ENCODE measurements at places on chromosomes 1 and 21. TPM values are rescaled to one million over a fixed set of nuclear protein-coding genes. Genes with fewer than 3 reads are reported as not detected.

GRCh38 chr1:244989813-244990212 lies 125.5 kb upstream of the HNRNPU start:
- DNase-seq: no peak

DNA sequence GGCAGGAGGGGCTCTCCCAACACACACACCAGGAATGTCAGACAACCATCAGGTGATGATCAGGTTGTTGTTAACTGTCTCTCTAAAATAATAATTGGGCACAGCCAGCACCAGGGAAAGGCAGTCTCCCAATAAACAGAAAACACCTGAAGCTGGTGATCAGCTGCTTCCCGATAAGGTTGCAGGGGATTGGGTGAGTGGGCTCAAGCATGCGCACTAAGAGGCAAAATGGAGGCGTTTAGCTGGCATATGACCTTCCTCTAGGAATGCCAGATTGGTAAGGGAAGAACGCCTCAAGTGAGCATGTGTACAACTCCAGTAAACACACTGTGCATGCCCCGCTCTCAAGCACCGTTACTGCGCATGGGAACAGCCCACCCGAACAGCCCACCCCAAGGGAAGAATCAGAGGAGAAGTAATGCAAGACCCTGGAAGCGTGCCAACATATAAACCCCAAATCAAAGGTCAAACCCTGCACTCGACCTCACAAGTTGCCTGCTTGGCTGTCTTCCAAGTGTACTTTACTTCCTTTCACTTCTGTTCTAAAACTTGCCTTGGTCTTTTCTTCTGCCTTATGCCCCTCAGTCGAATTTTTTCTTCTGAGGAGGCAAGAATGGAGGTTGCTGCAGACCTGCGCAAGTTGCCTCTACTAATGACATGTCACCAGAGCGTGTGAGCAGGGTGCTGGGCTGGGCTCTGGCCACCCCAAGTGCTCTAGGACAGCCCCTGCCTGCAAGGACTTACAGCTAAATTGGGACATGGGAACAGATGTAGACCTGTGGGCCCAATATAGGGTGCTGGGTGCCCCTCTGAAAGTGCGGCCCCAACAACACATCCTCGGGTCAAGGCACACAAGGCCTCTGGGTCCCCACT lies 200.8 kb downstream of the RHOU start:
- no peak for DNase-seq

GRCh38 chr1:175192111-175192629 lies 406 bp downstream of the KIAA0040 start:
- no peak for DNase-seq

- DNase-seq: no peak
Measured at GRCh38 chr1:231857609-231858135, 231.1 kb downstream of the DISC1 start.

- DNase-seq: no peak
Measured at GRCh38 chr1:57820356-57821095, 396.7 kb upstream of the DAB1 start.

DNA sequence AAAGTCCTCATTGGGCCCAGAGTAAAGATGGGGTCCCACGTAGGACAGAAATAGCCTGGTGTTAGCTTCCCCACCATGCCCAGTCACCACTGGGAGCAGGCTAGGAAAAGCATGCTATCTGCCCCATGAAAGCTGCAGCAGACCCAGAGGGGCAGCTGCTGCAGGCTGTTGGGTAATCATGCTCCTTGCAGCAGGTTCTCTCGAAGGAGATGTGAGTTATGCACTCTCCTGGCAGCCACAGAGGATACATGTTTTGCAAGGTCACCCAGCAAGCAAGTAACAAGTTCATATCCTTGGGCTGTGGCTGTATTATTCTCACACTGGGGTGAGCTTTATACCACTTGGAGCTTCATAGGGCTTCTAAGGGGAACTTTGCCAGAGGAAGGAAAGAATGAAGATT lies 9.1 kb upstream of the HEYL start:
- no peak for DNase-seq

- DNase-seq: no peak
Measured at GRCh38 chr1:5751163-5751540, 241.1 kb downstream of the NPHP4 start.

- no peak for DNase-seq
Measured at GRCh38 chr1:21034725-21035628, 141.7 kb downstream of the EIF4G3 start.

- no peak for DNase-seq
Measured at GRCh38 chr21:43209575-43210453, 41.0 kb downstream of the CRYAA start.

- DNase-seq: no peak
Measured at GRCh38 chr1:38113159-38113666, 66.6 kb upstream of the POU3F1 start.

DNA sequence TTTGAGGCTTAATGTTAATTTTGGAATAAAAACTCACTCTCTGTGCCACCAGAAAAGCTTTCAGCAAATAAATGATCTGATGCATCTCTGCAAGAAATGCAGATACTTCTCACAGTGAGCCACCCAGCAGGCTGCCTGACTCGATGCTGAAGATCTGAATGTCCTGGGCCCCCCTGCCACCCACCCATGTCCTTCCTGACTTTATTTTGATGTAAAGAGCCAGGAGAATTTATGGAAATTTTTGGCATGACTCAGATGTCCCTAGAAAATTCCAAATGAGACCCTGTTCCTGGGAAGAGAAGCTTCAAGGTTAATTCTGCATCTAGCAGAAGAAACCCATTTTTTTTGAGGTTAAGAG lies 62.8 kb upstream of the COA6 start:
- no peak for DNase-seq

DNA sequence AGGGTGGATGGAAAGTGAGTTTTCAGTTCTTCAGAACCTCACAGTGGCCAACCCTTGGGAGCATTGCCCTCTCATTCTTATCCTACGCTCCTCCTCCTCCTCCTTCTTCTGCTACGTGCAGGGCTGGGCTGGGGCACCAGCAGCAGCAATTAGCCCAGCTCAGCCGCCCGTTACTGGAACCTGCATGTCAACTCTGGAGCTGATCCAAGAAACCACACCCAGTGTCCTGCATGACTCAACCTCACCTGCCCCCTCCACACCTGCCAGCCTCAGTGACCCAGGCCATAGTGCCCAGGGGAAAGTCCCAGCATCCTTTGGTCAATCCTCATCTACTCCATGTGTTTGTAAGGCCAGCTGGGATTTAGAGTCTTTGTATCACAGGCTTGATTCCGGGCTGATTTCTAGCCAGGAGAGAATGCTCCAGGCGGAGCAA lies 12.6 kb downstream of the ELF3 start:
- no peak for DNase-seq

DNA sequence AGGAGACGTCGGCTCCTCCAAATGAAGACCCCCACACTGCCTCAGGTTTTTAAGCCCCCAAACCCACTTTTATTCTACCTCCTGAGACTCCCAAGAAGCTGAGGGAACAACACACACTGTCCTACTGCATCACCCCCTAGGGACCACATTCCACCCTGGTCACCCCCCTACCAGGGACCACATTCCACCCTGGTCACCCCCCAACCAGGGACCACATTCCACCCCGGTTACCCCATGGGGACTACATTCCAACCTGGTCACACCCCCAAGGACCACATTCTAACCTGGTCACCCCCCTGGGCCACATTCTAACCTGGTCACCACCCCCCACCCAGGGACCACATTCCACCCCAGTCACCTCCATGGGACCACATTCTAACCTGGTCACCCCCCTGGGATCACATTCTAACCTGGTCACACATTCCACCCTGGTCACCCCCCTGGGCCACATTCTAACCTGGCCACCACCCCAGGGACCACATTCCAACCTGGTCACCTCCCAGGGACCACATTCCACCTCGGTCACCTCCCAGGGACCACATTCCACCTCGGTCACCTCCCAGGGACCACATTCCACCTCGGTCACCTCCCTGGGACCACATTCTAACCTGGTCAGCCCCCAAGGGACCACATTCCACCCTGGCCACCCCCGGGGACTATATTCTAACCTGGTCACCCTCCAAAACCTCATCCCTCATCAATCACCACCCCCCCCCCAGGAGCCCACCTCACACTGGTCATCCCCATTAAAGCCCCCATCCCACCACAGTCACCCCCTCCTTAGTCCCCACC lies 587.6 kb downstream of the NPHP4 start:
- DNase-seq: no peak

DNA sequence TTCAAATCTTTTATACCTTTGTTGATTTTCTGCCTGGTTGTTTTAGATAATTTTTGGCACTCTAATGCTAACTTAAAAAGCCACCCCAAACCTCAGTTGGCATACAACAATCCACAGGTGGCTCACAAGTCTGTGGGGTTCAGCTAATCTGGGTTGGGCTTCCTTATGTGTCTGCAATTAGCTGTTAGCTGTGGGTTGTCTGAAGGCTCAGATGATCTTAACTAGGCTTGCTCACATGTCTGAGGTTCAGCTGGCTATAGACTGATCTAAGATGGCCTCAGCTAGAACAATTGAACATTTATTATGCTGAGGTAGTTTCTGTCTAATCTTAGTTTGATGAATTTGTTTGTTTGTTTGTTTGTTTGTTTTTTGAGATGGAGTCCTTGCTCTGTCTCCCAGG lies 44.9 kb upstream of the ADAR start:
- no peak for DNase-seq

Gene PRR9
- total RNA-seq: not detected

Gene GPR61
- total RNA-seq: not detected

Gene KRTAP21-2
- not detected for total RNA-seq

Gene LAX1
- total RNA-seq: 1.7 TPM

Gene ZNF684
- total RNA-seq: 3.1 TPM

Gene ZFP69B
- 0.57 TPM for total RNA-seq

Gene ETNK2
- 7.6 TPM for total RNA-seq

Gene NTMT2
- total RNA-seq: not detected

All from esophagus squamous epithelium (tissue), 5 donors.